ENCODE measurements at places on chromosomes 6 and 20.

DNA sequence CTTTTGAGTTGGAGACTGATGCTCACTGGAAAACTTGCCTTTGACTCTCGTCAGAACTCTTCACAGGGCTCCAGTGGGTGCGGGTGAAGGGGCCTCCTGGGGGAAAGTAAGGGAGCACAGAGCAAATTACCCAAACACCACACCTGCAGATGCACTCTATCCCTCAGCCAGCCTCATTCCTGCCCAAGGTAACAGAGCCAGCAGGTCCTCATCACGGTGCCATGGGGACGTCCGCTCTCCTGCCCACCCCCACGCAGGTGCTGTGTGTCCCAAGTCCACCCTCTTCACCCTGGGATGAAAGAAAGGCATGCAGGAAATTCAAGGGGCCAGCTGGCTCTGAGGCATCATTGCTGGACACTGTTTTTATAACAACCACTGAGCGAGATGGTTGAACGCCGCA is 269.0 kb downstream of the SMOC2 start:
- DNase-seq: no peak

GRCh38 chr6:101662111-101662897 is 268.8 kb downstream of the GRIK2 start:
- no peak for DNase-seq

GRCh38 chr20:63529180-63529860 is 7.9 kb downstream of the PTK6 start:
- no peak for DNase-seq

DNA sequence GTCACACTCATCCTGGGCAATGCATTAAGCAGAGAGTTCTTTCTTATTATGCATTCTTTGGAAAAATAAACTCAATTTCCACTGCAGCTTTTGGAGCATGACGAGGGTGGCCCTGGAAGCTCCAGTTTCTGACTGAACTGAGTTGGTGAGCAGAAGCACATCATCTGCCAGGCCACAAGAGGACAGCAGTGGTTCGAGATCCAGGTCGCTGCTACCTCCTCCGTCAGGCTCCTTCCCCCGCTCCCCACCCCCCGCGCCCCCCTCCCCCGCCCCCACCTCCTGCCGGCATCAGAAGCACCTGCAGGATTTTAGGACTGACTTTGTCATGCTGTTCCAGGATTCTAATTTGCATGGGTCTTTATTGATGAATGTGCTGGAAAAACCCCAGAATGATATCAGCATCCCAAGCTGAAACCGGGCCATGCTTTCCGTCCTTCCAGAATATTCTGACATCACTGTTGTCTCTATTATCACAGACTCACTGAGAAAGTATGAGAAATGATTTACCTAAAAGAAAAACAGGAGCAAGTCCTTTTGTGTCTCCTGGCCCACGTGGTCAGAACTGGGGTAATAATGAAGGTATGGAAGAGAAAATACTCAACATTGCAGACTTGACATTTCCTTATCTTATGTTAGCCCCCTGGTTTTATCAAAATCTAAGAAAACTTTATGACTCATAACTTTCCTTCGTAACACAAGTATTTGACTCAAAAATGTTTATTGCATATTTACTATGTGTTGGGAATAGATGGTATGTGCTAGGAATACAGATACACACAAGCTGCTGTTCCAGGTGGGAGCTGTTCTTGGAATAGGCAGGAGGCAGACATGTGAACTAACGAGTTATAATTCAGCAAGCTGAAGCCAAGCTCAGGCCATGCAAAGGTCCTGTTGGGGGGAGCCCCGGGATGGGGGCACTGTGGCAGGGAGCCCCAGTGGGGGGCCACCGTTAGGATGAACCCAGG is 220.2 kb upstream of the EXOC2 start:
- no peak for DNase-seq

DNA sequence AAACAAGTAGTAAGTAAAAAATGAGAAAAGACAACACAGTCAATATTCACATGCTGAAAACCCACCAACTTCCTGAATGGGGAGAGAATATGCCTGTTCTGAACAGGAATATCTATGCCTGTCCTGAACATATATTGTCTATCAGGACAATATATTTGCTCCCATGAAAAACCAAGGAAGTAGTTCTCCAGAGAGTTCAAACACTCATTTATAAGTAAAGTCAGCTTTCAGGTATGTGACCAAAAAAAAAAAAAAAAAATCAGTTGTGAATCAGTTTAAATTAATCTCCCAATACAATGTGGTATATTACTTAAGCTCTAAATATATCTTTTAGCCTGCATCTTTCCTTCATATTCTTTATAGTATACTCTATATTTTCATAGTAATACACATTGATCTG is 119.5 kb downstream of the MYB start:
- DNase-seq: no peak

- DNase-seq: no peak
Measured at GRCh38 chr6:109093732-109094415, 772 bp downstream of the SESN1 start.

DNA sequence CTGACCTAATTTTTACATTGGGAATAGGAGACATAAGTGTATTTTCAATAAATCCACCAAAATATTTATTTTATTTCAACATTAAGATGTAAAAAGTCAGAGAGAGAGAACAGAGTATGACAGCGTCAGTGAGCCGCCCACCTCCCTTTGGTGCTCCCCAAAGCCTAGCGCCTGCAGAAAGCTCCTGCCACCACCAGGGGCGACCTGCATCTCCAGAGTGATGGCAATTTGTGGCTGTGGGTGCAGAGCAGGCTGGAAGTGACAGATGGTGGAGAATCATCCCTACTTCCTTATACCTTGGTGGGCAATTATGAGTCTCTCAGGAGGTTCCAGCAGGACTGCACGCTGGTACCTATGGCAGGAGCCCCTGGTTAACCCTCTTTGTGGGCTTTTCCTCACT is 87.3 kb downstream of the PTPRT start:
- no peak for DNase-seq

DNA sequence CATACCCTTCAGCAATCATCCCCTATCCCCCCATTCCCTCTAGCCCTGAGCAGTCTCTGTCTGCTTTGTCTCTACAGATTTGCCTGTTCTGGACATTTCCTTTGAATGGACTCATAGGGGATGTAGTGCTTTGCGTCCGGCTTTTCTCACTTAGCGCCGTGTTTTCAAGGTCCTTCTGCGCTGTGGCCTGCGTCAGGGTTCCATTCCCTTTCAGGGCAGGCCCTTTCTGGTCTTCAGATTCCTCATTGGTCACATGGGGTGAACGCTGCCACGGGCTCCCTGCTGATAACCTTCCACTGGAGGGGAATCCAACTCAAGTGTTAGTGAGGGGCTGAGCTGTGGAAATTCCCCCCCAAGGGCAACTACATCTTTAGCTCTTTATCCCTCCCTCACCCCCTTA is 36.4 kb upstream of the APCDD1L start:
- no peak for DNase-seq

- no peak for DNase-seq
Measured at GRCh38 chr6:35850208-35850607, 45.1 kb downstream of the LHFPL5 start.

GRCh38 chr6:167679790-167680604 is 146.7 kb upstream of the AFDN start:
- no peak for DNase-seq

GRCh38 chr6:27562027-27562410 is 89.1 kb upstream of the ZNF184 start:
- DNase-seq: no peak

- DNase-seq: no peak
Measured at GRCh38 chr6:11774426-11774825, 4.2 kb downstream of the ADTRP start.

DNA sequence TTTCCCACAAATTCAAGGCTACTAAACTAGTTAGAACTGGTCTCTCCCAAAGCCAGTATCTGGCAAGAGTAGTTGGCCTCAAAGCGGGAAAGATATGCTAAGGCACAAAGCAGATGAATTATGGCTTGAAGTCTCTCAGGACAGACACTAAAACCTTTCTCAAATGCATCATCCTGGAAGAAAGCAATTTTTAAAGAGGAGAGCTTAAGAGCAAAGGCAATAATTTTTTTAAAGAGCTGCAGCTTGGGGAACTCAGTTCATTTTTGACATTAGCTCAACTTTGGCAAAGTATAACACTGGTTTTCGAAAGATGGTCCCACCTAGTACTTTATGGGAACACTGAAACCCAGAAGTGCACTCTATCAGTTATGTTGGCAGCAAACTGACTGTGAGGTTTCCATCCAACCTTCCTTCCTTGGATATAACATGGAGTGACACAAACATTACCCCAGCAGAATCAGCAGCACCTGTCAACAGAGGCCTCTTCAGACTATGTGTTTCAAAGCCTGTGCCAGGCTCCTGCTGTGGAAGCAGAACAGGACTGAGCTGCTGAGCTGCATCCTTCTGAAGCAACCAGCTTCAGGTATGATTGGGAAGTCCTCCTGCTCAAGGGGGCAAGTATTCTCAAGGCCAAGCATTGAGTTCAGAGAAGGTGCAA is 852.3 kb upstream of the HS3ST5 start:
- DNase-seq: no peak

GRCh38 chr6:53851561-53851960 is 56.8 kb downstream of the LRRC1 start:
- DNase-seq: no peak

DNA sequence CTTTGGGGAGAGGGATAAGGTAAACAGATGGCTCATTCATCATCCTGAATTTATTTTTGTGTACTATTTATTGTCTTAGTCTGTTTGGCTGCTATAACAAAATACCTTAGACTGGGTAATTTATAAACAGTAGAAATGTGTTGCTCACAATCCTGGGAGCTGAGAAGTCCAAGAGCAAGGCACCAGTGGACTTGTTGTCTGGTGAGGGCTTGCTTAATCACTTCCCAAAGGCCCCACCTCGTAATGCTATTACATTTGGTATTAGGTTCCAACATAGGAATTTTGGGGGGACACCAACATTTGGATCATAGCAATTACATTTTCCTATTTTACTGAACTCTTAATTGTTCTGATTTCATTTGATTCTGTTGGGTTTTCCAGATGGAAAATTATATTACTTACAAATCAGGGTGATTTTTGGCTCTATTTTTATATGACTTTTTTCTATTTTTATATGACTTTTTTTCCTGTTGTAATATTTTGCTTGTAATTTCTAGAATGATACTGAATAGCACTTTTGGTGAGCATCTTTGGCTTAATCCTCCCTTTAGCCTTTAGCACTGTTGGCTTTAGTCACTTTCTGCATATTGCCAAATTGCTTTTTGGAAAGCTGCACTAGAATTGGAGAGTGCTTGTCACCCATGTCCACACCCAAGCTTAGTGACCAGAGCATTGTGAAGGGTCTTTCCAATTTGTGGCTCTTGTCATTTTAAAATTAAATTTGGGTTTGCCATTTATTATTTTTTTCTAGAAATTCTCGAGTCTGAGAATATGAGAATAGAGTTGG is 43.7 kb upstream of the TULP4 start:
- no peak for DNase-seq

GRCh38 chr20:50260479-50261221 is 70.0 kb downstream of the CEBPB start:
- no peak for DNase-seq

GRCh38 chr6:155495011-155495768 is 39.6 kb upstream of the NOX3 start:
- no peak for DNase-seq

GRCh38 chr6:145161501-145161900 is 573.8 kb downstream of the EPM2A start:
- no peak for DNase-seq

DNA sequence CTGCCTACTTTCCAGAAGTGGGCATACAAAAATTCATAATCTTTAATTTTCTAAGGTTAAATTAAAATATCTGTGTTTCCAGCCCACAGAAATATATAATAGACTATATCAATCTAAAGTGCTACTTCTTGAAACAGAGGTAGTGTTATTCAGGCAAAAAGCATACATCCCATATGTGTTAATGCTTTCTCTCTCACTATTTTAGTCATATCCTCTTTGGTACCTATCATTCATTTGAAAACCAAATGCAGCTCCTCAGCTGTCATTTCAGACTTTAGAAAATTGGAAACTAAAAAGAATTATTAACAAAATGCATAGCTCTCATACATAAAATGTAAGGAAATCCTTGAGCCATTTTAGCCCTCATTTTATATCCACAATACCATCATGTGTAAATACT is 925 bp downstream of the FHL5 start:
- DNase-seq: no peak
